Bronchus fibroblast of lung (primary cell): ENCODE measurements at places on chromosomes 2 and 18. TPM values are rescaled to one million over a fixed set of nuclear protein-coding genes. Genes with fewer than 3 reads are reported as not detected.

PLEKHA3 gene
- 2.7 and 4.3 TPM in 2 replicates for total RNA-seq

KIAA2012 gene
- total RNA-seq, result not detected in 2 replicates

COBLL1 gene
- total RNA-seq, result 0.67 and 0.74 TPM in 2 replicates

GRB14 gene
- 0.17 TPM in 1 of 2 replicates, not detected in the other for total RNA-seq

G6PC2 gene
- not detected in 2 replicates for total RNA-seq

NEB gene
- total RNA-seq, result under 0.01 and 0.17 TPM in 2 replicates

IL1RL1 gene
- total RNA-seq, result 0.17 and 0.89 TPM in 2 replicates

MAB21L4 gene
- not detected in 2 replicates for total RNA-seq

RAB1A gene
- total RNA-seq, result 68.3 and 69.1 TPM in 2 replicates

CPO gene
- total RNA-seq, result not detected in 2 replicates

TLX2 gene
- total RNA-seq, result 0.15 and 0.34 TPM in 2 replicates

TTN gene
- under 0.01 and 0.17 TPM in 2 replicates for total RNA-seq

IL1R2 gene
- total RNA-seq, result 0.50 and 0.74 TPM in 2 replicates
